ENCODE measurements at places on chromosomes 11 and 22. TPM values are rescaled to one million over a fixed set of nuclear protein-coding genes. Genes with fewer than 3 reads are reported as not detected.
A peak's percentile ranks its signal among the peaks of the same experiment; 100 is the strongest.

- DNase-seq = no peak
Measured at GRCh38 chr11:29507376-29507775, 509.5 kb downstream of the KCNA4 start.

- no peak for DNase-seq
Measured at GRCh38 chr22:50136581-50137015, 33.9 kb upstream of the PANX2 start.

Gene C11orf71
- total RNA-seq = 5.0 TPM

DNA sequence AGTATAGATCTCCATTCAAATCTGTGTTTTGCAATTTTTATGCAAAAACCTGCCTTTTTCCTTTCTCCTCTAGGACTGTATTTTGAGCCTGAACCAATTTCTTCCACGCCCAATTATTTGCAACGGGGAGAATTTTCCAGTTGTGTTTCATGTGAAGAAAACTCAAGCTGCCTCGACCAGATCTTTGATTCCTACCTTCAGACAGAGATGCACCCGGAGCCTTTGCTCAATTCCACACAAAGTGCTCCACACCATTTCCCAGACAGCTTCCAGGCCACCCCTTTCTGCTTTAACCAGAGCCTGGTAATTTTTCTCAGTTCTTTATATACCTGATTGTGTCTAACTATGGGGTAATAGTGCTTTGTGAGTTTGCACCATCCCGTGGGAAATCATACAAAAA, 8.0 kb downstream of the POU2AF3 start:
- no peak for DNase-seq

- DNase-seq = peak; percentile 79
Measured at GRCh38 chr11:118530683-118531596, at the start of gene TMEM25. TMEM25 (plus strand) TSS chr11:118531192; CDS start chr11:118531802, 610 bp downstream.

Gene OTOG
- not detected for total RNA-seq

DNA sequence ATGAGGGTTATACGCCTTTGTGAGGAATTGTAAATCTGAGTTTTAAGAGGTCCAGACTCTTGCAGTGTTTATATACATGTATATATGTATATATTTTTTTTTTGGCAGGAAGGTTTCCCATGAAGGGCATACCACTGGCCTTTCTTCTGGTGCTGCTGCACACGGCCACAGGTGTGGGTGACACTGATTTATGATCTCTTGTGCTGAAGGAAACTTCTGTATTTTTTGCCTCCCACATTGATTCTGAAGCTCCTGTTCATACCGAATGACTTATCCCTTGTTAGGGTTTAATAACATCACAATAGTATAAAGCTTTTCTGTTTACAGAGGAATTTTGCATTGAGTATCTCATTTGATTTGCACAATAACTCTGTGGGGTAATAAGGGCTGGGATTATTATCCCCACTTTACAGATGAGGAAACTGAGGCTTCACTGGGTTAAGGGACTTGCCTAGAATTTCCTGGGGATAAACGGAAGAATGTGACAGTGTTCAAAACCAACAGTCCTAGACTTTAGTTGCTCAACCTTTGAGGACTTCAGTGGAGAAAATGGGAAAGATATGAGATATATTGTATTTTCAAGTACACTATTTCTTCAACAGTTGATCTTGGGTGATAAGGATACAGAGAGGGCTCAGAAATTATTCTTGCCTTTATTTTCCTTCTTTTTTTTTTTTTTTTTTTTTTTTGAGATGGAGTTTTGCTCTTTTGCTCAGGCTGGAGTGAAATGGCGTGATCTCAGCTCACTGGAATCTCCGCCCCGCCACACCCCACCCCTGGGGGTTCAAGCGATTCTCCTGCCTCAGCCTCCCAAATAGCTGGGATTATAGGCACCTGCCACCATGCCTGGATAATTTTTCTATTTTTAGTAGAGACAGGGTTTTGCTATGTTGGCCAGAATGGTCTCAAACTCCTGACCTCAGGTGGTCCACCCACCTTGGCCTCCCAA, 70.1 kb downstream of the MICAL2 start:
- DNase-seq = no peak

Gene CCDC73
- not detected for total RNA-seq

DNA sequence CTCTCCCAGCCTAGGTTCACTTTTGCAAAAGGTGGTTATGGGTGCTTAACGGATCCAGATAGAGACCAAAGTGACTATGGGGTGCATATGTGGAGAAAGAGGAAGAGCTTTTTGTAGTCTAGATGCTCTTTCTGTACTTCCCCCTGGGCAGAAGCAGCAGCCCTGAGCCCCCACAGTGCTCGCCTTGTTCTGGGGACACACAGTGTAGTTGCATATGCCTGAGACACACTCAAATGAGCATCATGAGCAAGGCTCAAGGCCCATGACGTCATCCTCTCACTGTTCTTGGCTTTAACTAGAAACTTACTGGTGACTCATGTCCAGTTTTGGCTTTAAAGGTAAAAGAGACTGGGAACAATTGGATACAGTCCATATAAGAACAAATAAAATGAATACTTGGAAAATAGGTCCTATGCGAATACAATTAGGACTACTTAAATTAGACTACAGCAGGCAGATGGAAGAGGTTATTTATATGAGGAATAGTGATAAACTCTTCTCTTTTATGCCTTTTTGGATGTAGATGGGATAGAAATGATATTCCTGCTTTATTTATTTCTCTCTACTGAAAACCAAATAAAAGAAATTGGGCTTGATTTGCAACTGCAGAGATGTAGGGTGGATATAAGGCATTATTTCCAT, 20.1 kb upstream of the PEX26 start:
- peak; percentile 96 for DNase-seq

DNA sequence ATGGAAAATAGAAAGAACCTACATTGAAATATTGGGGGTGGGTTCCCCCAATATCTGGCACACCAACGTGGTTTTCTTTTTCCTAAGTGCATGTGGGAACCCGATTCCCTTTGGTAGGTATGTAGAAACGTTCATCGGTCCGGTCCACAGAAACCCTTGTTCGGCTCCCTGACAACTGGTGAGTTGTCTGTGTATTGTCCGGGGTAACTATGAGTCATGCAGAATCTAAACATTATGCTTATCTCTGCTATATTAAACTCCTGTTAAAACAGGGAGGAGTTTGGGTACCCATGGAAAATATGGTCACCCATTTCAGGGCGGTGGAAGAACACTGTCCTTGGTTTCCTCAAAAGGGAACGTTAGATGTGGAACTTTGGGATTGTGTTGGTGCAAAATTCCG, 25.1 kb upstream of the ALDH3B2 start:
- peak; percentile 89 for DNase-seq

GRCh38 chr11:17747131-17747955, 12.8 kb downstream of the KCNC1 start:
- DNase-seq = peak; percentile 29

GRCh38 chr22:39247361-39247760, 2.6 kb upstream of the PDGFB start:
- no peak for DNase-seq

Gene RAB30
- 8.2 TPM for total RNA-seq

- no peak for DNase-seq
Measured at GRCh38 chr11:134537296-134537695, 125.3 kb upstream of the B3GAT1 start.

Gene THY1
- not detected for total RNA-seq

GRCh38 chr11:133903875-133904817, 52.6 kb downstream of the IGSF9B start:
- DNase-seq = no peak

DNA sequence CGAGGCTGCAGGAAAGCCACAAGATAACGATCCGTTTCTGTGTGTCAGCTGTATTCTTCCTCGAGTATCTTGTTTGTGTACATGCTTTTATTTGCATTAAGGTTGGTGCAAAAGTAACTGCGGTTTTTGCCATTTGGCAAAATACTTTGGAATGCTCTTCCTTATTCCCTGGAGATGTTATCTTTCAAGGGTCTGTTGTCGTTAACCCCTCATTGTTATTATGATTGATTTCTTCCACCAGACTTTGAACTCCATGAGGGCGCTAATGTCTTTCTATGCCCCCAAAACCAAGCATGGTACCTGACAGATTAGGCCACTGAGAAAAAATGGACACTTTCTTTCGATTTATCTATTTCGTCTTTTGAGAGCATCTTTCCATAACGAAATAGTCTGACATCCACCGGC, 563 bp upstream of the PSMA1 start:
- no peak for DNase-seq

- DNase-seq = peak; percentile 79
Measured at GRCh38 chr11:32131321-32131720, 40.4 kb downstream of the RCN1 start.

DNA sequence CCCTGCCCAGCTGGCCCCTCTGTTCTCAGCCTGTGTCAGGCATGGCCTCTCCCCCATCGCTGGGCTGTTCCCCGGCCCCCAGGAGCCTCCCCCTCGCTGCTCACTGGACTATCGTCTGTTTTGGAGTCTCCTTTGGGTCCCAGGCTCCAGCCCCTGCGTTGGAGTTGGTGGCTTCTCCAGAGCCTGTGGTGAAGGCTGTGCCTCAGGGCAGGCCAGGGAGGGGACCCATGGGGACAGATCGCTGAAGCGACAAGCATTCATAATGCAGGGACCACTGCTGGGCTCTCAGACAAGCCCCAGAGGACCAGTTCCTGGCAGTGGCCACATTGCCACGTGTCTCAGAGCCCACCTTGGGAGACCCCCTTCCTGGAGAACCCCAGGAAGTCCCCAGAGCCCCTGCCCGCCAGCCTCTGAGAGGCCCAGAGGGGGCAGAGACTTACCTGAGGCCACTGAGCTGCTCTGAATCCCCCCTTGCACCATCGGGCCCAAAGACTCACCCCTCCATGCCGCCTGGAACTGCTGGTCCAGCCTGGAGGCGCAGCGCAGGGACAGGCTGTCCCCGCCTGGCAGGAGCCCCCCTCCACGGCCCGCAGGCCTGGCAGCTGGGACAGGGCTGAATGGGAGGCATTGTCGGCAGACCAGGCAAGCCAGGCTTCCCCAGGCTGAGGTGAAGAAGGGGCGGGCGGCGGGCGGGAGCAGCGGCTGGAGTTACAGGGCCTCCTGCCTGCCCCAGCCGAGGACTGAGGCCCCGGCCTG, at the start of gene CHADL:
Gene CHADL (minus strand): TSS at position 555 of the 756 bp plus-strand sequence. CDS start 50 bp downstream, at position 505.
- DNase-seq = no peak

- no peak for DNase-seq
Measured at GRCh38 chr11:20023082-20023426, 137.2 kb downstream of the DBX1 start.

DNA sequence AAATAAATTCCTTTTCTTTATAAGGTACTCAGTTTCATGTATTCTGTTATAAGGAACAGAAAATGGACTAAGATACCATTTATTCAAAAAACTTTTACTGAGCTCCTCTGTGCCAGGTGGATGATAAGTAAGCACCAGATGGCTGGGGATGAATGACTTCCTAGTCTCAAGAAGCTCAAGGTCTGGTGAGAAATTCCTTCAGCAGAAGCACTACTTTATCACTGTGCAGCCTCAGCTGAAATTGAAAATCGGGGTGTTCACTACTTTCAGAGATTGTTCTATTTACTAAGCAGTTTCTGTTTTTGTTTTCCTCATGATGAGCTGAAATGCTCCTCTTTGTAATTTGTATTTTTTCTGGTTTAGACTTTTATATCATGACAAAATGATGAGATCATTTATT, 7.8 kb downstream of the LDHAL6A start:
- no peak for DNase-seq

DNA sequence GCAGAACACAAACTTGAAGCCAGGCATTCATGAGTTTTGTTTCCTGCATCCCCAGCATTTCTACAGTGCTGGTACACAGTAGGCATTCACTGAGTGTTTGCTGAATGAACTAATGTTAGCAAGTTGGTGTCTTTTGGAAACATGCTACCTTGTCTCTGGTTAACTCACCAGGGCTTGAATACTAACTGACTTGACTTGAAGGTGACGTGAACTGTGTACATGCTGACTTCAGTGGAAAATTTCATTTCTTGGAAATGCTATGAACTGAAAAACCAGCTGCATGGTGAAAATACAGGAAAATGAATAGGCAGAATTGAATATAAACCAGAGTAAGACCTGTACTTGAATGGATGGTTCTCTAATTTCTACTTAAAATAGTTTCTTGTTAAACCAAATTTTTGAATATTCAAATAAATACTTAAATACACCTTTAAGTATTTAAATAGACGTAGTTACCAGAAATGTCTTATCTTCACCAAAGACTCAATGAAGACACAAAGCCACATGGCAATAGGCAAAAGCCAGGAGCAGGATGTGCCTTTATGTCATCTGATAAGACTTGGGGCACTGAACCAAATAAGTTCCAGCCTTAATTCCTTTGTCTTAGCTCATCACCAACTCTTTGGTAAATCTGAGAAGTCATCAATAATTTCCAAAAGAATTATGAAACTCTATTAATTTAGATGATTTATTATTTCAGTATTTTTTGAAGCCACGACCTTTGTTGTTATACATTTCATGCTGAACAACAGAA, 39.7 kb upstream of the POU2AF2 start:
- peak; percentile 32 for DNase-seq

Gene FANCF
- 5.0 TPM for total RNA-seq

Gene CHRM1
- total RNA-seq = not detected

GRCh38 chr11:113504586-113504985, 29.4 kb upstream of the DRD2 start:
- DNase-seq = no peak

- no peak for DNase-seq
Measured at GRCh38 chr11:123671534-123671933, 17.1 kb upstream of the SCN3B start.

Gene MED15
- total RNA-seq = 71.3 TPM

Gene APOA4
- total RNA-seq = not detected

Gene LRP5
- 83.5 TPM for total RNA-seq

GRCh38 chr11:134050541-134051383, 18.1 kb upstream of the JAM3 start:
- DNase-seq = peak; percentile 72

Gene ANGPTL5
- not detected for total RNA-seq

DNA sequence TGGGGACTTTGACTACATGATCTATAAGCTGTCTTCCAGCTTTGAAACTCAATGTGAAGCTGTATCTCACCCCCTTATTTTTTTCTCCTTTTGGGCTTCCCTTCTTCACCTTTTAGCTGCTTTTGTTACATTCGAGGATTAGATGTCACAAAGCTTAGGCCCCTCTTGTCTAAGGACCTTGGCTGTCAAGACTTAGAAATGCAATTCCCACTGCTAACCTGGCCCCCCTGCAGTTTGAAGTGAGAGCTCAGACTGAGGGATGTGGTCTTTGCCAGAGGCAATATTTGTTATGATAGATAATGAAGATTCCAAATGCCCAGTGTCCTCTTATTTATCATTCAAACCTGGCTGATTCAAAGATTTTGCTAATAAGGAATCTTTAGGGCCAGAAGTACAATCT, 128.3 kb downstream of the ARL14EP start:
- no peak for DNase-seq

DNA sequence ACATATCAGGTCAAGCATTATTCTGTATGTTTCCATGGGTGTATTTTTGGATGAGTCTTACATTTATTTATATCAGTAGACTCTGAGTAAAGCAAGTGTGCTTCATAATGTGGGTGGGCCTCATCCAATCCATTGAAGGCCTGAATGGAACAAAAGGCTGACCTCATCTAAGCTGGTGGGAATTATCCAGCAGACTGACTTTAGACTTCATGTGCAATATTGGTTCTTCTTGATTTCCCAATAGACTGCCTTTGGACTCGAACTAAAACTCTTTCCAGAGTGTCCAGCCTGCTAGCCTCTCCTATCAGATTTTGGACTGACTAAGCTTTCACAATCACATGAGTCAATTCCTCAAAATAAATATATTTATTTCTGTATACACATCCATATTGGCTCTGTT, 116.2 kb downstream of the KIF18A start:
- DNase-seq = no peak
